ENCODE measurements at places on chromosomes 3 and 15.

DNA sequence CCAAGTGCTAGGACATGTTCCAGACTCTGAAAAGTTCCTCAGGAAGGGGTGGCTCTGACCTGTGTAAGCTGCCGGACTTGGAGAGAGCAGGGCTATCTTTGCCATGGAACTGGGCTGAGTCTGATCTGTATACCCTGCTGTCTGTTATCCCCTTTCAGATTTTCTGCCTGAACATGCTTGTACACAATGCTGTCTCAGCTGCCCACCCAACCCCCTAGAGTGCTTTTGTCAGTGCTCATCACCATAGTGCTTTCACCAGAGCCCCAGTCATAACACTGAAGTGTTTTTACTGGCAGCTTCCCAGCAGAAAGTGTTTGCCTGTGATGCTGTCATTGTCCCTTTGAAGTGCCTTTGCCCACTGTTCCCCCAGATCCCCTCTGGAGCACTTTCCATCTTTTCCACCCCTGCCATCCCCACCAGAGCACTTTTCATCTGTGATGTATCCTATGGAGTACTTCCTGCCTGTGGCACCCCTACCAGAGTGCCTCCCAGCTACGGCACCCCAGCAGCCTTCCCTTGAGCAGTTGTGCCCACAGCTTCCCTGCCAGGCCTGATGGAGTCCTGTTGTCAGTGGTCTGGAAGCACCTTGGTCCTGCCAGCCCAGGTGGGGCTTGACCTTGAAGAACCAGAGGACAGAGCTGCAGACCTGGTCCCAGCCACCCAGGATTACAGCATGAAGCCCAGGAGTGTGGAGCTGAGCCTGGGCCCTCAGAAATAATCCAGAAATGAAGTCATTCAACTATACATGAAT lies 397.7 kb downstream of the DIPK2A start:
- no peak for DNase-seq

GRCh38 chr3:172848910-172849309 lies 98.4 kb downstream of the ECT2 start:
- no peak for DNase-seq

DNA sequence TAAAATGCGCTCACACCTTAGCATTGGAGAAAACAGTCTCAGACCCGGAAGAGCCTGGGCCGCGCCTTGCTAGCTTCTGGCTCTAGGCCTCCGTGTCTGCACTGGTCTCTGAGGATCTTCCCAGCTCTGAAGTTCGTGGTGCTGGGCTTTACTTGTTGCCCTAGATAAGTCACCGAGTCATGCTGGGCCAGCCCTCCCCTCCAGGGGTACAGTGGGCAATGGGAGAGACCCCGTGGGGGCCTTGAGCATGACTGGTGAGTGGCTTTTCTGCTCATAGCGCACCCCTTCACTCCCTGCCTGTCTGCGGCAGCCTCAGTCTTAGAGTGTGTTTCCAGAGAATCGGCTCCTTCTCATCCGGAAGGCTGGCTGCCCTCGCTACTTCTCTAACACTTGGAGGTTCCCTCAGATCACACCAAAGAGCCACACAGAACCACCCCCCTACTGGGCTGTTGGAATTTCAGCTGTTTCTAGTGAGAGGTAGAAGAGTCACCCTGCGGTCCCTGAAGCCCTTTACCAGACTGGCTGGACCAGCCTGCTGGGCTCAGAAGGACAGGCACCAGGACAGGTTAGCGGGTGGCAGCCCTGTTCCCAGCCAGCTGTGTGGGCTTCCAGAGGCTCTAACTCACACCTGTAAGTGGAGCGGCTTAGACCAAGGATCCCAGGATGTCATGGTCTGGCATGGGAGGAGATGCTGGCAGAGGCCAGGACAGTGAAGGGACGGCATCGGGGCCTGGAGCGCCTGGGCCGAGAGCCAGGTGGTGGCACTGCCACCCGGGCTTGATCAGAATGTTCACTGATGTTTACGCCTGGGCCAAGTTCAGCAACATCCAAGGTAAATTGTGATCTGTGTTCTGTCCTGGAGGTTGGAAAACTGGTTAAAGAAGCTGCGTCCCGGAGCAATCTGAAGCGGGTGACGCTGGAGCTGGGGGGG lies 17.9 kb downstream of the ALDH1A3 start:
- no peak for DNase-seq

DNA sequence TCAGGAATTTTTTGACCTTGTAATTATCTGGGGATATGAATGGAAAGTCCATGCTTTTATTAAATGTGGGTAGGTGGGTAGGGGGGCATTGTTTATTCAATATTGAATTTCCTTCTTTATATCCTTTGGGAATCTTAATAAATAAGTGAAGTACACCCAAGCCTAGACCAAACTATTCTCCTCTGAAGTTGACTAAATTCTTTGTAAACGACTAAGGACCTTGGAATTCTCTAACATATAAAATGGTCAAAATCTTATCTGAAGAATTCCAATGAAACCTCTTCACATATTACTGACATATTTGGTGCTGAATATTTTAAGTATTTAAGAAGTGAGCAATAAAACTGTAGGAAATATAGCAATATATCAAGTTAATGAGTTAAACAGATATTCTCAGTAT lies 1432.1 kb upstream of the GBE1 start:
- no peak for DNase-seq

DNA sequence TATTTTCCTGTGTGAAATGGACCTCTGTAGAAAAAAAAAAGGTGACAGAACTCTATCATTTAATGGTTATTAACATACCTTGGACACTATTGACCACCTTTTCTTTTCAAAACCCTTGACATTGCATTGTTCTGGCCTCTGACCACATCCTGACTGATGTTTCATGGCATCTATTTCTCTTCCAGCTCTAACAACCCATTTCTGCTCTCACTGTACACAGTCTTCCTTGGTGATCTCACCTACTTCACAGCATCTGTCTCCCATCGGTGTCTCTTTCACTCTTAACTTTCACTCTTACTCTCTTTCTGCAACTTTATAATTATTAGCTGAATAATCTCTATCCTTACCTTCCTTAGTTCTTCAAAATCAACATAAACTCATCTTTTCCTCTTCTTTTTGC lies 217.4 kb upstream of the CD96 start:
- DNase-seq: no peak

GRCh38 chr3:9066141-9066540 lies 102.9 kb upstream of the RAD18 start:
- no peak for DNase-seq

- no peak for DNase-seq
These were observed 47.6 kb upstream of the MED12L start for GRCh38 chr3:151037746-151038477.

DNA sequence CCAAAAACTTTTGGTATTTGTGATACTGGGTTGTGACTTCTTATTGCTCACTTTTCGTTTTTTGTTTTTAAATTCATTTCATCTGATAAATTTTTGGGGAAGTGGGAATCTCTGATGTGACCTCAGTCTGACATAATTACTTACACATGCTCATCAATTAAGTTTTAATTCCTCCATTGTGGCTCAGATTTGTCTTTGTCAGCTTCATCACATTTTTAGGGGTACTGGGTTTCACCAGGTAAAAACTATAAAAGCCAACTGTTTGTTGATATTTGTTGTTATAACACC lies 425.3 kb upstream of the TGFBR2 start:
- DNase-seq: no peak

DNA sequence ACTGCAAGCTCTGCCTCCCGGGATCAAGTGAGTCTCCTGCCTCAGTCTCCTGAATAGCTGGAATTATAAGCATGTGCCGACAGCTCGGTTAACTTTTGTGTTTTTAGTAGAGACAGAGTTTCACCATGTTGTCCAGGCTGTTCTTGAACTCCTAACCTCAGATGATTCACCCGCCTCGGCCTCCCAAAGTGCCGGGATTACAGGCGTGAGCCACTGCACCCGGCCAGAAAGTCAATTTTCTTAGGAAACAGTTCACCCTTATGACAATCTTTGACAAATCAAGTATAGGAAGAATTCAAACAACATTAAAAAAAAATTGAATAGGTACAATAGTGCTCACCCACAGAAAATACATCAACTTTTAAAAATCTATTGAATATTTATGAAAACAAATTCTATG lies 23.6 kb upstream of the DUT start:
- DNase-seq: no peak

- no peak for DNase-seq
These were observed 19.9 kb downstream of the NDUFB4 start for GRCh38 chr3:120615847-120616609.

DNA sequence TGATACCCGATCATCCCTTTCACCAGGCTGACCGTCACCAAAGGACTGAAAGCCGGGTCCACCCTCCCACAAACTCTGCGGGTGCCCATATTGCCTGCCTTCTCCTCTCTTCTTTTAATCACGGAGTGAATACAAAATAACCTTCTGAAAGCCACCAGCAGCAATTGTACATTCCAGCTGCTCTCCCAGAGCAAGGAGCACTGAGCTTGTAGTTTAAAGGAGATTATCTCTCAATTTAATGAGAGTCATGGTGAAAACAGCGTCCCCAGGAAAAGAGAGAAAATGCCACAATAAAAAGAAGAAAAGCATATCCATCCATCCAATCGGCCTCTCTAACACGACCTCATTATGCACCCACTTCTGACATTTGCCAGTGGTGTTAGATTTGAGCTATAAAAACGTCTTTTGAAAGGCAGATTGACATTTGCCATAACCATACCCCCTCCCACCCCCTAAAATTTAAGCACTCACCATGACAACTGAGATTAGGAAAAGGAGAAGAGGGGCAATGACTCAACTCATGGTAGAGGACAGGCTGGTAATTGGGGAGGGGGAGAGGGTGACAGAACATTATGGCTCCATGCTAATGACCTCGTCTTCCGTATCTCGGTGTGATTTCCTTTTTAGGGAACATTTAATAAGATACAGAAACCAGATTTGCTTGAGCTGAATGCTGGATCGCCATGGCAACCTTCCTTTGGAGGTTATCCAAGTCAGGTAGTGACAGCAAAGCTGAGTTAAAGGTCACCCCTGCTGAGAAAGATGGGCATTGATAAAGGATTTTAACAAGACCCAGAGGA lies 106.2 kb downstream of the ST8SIA2 start:
- DNase-seq: no peak

DNA sequence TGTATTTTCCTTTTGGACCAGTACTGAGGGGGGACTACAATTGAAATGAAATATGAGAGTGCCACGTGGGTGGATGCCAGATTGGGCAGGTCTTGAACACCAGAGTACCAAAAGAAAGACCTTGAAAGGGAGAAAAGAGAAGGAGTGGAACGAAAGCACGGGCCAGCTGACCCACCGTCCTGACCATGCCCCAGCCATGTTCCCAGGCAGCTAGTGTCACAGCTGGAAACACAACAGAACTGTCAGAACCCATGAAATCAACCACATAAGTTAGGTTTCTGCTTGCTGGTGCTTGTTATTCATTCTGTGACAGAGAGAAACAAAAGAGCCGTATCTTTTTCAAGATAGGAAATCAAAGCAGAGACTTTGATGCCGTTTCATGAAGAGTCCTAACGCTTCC lies 268.8 kb downstream of the MEX3B start:
- DNase-seq: no peak

DNA sequence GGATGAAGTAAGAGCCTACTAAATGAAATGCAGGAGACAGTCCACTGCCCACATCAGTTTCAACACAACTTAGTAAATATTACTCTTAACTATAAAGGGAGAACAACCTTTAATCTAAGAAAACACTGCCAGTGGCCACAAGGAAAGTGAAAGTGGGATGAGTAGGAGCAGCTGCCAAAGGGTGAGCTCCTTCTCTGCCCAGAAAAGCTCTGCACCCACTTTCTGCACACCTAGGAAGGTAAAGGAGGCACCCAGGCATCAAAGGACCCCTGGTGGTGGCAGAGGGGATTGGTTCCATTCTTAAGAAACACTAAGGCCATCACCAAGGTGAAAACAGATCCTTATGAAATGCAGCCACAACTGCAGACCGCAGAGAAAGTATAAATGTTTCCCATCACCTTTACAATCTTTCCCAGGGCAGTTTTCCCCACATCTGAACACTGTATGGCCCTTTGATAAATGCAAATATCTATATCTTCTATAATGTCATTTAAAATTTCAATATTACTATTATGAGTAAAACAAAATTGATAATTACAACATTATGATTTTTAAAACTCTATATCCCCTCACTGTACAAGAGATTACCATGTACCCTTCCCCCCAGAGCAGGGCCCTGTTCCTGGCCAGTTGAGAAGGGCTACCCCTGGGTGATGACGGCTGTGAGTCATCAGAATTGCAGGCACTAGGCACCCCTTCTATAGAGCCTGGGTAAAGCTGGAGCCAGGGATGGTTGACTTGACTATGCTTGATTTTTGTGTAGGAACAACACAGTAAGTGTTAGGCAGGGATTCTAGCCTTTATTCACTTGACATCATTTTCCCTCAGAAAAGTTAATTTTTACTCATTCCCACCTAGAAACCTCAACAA lies 92.0 kb downstream of the SNRK start:
- DNase-seq: peak; percentile 55

DNA sequence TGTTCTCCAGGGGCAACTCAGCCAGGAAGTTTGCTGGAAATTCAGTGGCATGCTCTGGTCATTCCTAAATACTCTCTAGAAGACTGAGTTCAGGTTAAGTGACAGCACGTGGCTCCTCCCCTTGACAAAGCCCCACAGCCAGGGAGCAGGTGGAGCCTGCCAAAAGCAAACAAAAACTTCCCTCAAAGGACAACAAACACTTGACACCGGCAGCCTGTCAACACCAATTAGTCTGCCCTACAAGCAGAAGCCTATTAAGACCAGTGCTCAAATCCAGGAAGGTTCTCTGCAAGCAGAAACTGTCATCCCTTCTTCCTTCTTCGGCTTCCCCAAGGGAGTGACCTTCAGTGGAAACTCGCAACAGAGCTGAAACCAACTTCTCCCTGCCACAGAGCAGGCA lies 5.0 kb downstream of the MEX3B start:
- DNase-seq: no peak

DNA sequence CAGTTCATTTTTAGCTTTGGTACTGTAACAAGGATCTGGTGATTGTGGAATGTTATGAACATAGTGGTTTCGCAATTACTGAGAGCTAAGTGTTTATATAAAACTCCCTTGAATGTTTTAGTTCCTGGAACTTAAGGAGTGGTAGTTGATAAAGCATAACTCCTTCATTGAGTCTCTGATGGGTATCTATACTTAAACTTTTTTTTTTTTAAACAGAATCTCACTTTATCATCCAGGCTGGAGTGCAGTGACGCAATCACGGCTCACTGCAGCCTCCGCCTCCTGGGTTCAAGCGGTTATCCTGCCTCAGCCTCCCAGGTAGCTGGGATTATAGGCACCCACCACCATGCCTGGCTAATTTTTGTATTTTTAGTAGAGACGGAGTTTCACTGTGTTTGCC lies 11.3 kb downstream of the PRKCI start:
- no peak for DNase-seq

DNA sequence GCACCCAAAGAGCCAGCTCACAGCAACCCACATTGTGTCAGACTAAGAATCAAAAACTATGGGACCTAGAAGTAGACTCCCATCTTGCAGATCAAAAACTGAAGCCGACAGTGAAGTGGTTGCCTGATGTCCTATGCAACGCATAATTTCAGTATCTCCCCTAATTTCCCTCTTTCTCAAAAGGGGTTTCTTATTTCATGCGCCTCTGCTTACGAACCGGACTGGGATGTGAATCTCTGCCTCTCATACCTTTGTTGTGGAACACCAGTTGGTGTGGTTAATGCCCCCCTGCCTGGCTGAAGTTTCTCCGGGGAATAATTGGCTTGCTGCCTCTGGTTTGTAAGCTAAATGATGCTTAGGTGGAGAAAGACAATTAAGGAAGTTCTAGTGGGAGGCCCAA lies 514 bp upstream of the FAM174B start:
- DNase-seq: no peak

GRCh38 chr3:3739330-3740060 lies 59.7 kb upstream of the LRRN1 start:
- no peak for DNase-seq
